ENCODE measurements at places on chromosomes 3 and 15. TPM values are rescaled to one million over a fixed set of nuclear protein-coding genes. Genes with fewer than 3 reads are reported as not detected.

Gene MRPS25
- total RNA-seq = 27.2 TPM

Gene ZNF501
- total RNA-seq = 9.0 TPM

Gene DNAJA4
- total RNA-seq = 2.7 TPM

Gene CLDN1
- 0.32 TPM for total RNA-seq

Gene ZNF80
- total RNA-seq = not detected

DNA sequence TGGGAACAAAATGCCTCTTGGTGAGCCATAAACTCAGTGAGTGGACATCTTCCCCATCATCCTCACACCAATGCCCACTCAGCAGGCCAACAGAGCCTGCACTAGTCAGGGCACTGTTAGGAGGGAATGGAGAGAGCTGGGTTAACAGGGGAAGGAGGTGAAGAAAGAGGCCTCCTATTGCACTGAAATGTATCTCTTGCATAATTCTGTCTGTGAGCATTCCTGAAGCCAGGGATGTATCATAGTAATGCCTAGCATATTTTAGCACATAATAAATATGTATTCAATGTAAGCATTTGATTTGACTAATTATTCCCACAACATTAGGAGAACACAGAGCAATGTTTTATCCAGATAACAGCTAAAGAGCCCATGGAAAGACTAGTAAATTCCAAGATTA is 81.2 kb downstream of the ANO10 start:
- peak; percentile 70 for DNase-seq

DNA sequence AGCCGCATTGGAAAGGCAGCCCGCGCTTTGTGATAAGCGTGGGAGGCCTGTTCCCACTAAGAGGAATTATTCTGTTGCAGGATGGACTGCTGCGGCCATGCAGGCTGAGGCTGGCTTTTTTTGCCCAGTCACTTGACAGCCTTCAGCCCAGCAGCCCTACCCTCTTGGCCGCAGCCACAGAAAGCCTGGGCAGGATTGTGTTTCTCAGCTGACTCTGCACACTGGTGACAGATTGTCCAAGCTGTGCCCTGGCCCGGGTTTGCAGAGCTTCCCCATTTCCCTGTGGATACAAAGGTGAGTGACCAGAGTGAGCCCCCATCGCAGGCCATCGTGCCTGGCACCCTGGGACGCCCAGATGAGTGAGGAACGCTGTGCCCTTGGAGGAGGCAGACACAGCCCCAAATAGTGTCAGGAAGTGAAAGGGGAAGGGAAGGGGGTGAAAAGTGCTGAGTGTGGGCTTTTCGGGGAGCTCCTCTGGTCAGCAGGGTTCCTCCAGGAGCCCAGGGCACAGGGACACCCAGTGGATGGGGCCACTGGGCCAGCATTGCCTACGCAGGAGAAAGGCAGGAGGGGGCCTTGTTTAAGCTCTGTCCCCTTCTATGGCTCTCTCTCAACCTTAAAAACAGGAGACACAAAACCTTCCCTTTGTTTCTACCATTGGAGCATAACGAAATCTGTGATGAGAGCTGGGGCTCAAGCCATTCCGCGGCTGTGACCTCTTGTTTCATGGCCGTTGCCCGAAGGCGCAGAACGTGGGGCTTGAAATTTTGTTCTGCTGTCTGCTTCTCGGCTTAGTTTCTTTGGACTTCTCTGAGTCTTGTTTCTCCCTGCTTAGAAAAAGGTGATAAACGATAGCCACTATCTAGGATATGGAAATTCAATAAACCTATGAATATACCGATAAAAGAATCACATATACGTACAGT is 91.5 kb upstream of the MEF2A start:
- no peak for DNase-seq

GRCh38 chr3:31379598-31379997 is 153.1 kb upstream of the STT3B start:
- DNase-seq = peak; percentile 17

- no peak for DNase-seq
These were observed 120.5 kb downstream of the CORO2B start for GRCh38 chr15:68699124-68699880.

DNA sequence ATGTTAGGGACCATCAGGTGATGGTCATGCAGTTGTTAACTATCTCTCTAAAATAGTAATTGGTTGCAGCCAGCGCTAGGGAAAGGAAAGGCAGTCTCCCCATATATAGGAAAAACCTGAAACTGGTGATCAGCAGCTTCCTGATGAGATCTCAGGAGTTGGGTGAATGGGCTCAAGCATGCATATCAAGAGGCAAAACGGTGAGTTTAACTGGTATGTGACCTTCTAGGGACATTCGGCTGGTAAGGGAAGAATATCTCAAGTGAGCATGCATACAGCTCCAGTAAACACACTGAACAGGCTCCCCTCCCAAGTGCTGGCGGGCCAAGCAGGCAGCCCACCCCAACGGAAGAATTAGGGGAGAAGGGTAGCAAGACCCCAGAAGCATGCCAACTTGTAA is 49.3 kb upstream of the ROBO2 start:
- no peak for DNase-seq

GRCh38 chr15:73924171-73924921 is 1.9 kb upstream of the LOXL1 start:
- DNase-seq = peak; percentile 95

GRCh38 chr15:78449220-78449999 is 11.4 kb downstream of the IREB2 start:
- no peak for DNase-seq

GRCh38 chr3:187783098-187783497 is 37.8 kb upstream of the BCL6 start:
- DNase-seq = peak; percentile 96

GRCh38 chr3:69203631-69204314 is 81.4 kb upstream of the LMOD3 start:
- no peak for DNase-seq

Data from GM23248 (cell line).